ENCODE measurements at places on chromosomes 12 and 14.

DNA sequence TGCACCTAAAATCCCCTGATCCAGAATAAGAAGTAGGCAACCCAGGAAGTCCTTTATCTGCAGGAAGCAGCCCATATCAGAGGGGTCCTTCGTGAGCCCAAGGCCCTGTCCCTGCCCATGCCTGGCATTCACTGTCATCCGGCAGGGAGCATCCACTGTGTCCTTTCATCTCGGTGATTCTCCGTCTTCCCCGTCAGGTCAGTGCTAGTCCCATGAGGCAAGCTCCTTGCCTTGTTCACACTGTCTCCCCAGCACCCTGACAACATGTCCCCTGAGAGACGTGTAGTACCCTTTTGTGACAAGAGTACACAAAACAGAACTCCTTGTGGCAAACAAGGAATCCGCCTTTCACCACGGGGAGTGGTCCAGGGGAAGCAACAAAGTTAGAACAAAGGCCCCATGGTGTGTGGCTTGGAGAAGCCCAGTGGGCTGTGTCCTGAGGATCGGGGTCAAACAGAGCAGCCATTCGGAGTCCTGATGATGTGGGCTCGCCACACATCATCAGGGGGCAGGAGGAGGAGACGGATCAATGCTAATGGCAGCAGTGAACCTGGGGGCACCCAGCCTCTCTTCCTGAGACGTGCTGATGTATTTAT, 112.1 kb downstream of the DICER1 start:
- DNase-seq = no peak

DNA sequence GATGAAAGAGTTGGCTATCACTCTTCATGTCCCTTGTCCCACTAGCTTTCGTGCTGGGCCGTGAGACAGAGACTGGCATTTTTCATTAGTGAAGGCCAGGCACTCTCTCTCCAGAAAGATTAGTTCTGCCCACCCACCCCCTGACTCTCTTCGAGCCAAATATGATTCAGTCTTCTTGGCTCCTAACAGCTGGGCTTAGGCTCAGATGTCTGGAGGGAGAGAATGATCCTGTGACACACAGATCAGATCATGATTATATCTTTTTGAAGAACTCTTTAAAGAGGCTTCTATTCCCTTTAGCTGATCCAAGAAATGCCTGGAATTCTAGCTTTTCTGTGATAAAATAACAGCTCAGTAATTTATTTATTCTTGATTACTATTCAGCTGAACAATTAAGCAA, 5.2 kb upstream of the GNG2 start:
- no peak for DNase-seq

- DNase-seq = no peak
Measured at GRCh38 chr12:50215033-50215432, 47.9 kb upstream of the CERS5 start.

DNA sequence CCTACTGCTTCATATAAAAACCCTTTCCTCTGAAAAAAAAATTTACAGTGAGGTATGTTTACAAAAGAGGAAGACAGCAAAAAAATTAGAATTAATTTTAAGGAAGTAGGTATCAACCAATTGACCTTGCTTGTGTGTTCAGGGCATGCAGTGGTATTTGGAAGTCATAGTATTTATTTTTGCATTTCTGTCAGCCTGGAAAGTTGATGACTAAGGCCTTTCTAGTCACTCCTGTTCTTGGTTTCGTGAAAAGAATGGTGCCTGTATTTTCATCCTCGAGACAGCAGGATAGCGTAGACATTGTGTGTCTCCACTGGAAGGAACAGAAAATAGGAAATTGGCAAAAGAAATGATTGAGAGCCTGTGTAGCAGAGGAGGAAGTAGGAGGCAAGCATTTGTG, 24.5 kb downstream of the SLC16A7 start:
- no peak for DNase-seq

GRCh38 chr12:121784460-121784859, 9.0 kb downstream of the RHOF start:
- DNase-seq = no peak

DNA sequence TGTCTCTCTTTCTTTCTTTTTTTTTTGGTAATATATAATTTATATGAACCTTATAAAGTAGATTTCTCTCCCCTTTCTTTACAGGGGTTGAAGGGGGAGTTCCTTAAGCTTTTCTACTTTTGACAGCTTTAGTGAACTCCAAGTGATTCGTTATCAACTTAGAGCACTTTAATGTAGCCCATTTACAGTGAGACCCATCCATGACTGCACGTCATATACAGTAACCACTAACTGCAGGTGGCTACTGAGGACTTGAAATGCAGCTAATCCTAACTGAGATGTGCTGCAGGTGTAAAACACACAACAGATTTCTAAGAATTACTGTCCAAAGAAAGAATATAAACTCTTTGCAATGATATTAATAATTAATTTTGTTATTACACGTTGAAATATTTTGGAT, 582 bp downstream of the LRRIQ1 start:
- DNase-seq = no peak

GRCh38 chr14:104172880-104173279, 34.5 kb downstream of the KIF26A start:
- no peak for DNase-seq

GRCh38 chr14:57066887-57067513, 201.7 kb downstream of the EXOC5 start:
- DNase-seq = peak; percentile 35

GRCh38 chr14:75452324-75452723, 24.5 kb downstream of the JDP2 start:
- no peak for DNase-seq

- DNase-seq = no peak
Measured at GRCh38 chr12:14655284-14655683, 41.1 kb downstream of the GUCY2C start.

GRCh38 chr14:76941544-76941943, 87.0 kb downstream of the IRF2BPL start:
- no peak for DNase-seq

DNA sequence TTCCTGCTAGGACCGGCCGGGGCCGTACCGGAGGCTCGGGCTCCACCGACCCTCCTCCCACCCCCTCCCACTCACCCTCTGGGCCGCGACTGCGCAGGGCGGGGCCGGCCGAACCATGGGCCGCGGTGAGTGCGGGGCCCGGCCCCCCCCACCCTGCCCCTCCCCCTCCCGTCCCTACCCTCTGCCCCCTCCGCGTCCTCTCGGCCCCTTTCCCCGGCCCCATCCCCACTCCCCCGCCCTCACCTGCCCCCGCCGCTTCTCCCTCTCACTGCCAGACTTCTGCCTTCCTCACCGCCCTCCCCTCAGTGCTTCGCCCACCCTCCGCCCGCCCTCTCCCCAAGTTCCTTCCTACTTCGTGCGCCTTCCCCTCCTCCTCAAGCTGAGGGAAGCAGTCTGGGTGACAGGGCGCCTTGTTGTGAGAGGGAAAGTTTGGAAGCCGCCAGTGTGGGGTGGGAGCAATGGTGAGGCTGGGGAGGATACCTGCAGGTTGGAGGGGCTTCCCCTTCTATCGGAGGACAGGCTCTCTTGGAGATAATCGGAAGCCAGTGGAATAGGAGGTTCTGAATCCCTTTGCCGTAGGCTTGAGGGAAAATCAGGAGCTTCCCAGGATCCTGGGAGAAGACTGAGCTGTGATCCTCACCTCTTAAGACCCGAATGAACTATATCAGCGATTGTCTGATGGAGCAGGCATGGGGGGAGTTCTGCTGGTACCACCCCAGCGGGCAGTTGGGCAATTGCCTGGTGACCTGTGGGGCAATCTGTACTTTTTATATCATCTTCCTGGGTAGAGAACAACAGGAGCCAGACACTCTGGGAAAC, 472 bp downstream of the MBD6 start:
- DNase-seq = peak; percentile 37

GRCh38 chr14:68359022-68359836, 433.6 kb downstream of the ZFP36L1 start:
- DNase-seq = no peak

GRCh38 chr14:61478971-61479473, 157.6 kb downstream of the PRKCH start:
- DNase-seq = no peak

DNA sequence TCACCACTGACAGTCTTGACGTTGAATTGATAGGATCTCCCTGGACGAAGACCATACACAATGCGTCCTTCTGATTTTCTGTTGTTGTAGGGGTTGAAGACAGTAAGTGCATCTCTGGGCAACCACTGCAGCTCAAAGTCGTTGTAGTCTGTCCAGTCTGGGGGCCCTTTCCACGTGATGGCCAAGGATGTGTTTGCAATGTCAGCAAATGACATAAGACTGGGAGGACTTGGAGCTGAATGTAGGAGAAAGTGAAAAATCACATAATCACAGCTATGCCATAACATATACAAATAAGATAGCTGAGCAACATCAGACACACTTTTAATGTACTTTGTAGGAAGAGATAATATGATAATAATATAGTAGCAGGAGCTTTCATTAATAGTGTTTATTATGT, 77.8 kb downstream of the PTPRB start:
- DNase-seq = no peak

GRCh38 chr14:61192989-61193388, 88.1 kb downstream of the TMEM30B start:
- no peak for DNase-seq

GRCh38 chr14:56491299-56492285, 88.0 kb upstream of the TMEM260 start:
- DNase-seq = peak; percentile 50

- DNase-seq = peak; percentile 16
Measured at GRCh38 chr14:57962325-57963035, 96.6 kb upstream of the SLC35F4 start.

DNA sequence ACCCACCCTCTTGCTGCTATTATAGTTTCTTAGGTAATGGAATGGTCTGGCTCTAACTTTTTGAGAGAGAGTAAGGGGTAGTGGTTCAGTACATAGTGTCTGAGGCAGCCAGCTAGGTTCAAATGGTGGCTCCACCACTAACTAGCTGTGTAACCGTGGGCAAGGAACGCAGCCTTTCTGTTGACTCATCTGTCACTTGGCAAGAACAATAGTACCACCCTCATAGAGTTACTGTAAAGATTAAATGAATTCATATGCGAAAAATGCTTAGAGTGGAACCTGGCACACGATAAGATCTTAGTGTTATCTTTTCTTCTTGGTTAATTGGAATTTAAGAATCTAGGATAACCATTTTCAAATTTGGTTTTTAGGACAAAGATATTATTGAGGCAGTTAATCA, 14.0 kb downstream of the CCDC62 start:
- no peak for DNase-seq

DNA sequence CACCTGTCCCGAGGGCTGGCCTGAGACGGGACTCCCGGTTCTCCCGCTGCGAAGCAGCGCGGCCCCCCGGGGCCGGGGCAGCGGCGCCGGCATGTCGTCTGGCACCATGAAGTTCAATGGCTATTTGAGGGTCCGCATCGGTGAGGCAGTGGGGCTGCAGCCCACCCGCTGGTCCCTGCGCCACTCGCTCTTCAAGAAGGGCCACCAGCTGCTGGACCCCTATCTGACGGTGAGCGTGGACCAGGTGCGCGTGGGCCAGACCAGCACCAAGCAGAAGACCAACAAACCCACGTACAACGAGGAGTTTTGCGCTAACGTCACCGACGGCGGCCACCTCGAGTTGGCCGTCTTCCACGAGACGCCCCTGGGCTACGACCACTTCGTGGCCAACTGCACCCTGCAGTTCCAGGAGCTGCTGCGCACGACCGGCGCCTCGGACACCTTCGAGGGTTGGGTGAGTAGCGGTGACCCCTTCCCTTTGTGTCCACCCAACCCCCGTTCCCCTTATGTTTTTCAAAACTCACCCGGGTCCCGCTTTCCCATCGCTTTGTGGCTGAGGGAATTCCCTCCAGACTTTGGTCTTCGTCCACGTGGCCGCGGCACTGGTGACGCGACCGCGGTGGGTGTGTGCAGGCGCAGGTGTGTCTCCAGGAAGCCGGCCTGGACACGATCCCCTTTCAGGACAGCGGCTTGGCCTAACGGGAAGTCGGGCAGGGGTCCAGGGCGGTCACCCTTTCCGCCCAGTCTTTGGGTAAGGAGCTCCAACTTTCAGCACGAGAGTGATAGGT, 826 bp downstream of the PRKCH start:
- no peak for DNase-seq
